ENCODE measurements at places on chromosomes 6 and 20. TPM values are rescaled to one million over a fixed set of nuclear protein-coding genes. Genes with fewer than 3 reads are reported as not detected.

- H3K27me3 ChIP-seq, result no peaks in the 10 kb centered on the region
- H3K4me1 ChIP-seq, result no peaks in the 10 kb centered on the region
- no peak overlapping the region for H3K27ac ChIP-seq
- no peaks in the 10 kb centered on the region for H3K36me3 ChIP-seq
- H3K4me3 ChIP-seq, result no peak overlapping the region
- DNase-seq, result no peak
These were observed 87.7 kb downstream of the HIVEP2 start for GRCh38 chr6:142857233-142857761.

Gene TGM3
- total RNA-seq, result not detected

DNA sequence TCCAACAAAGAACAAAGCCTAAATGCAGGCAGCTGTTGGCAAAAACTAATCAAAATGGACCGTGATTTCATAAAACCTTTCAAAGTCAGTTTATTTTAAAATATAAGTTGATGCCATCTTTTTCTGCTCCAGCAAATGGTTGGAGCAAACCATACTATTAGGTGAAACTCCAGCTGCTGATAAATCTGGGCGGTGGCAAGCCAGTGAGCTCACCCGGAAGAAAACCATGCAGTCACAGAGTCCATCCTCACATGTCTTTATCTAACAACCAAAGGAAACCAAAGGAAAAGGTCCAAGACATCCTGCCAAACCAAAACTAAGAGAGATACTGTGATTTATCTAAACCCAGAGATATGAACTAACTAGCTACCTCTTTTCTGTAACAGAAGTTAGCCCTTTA is 72.6 kb downstream of the HIVEP2 start:
- H3K27ac ChIP-seq, result peak overlapping the region; percentile 58
- H3K4me1 ChIP-seq, result peaks cover 22% of the 10 kb centered on the region
- H3K36me3 ChIP-seq, result no peaks in the 10 kb centered on the region
- no peak overlapping the region for H3K4me3 ChIP-seq
- DNase-seq, result no peak
- no peaks in the 10 kb centered on the region for H3K27me3 ChIP-seq

GRCh38 chr6:114989279-114989964 is 646.6 kb upstream of the HS3ST5 start:
- H3K27ac ChIP-seq, result no peak overlapping the region
- no peaks in the 10 kb centered on the region for H3K36me3 ChIP-seq
- no peaks in the 10 kb centered on the region for H3K4me1 ChIP-seq
- DNase-seq, result no peak
- no peak overlapping the region for H3K4me3 ChIP-seq
- no peaks in the 10 kb centered on the region for H3K27me3 ChIP-seq

DNA sequence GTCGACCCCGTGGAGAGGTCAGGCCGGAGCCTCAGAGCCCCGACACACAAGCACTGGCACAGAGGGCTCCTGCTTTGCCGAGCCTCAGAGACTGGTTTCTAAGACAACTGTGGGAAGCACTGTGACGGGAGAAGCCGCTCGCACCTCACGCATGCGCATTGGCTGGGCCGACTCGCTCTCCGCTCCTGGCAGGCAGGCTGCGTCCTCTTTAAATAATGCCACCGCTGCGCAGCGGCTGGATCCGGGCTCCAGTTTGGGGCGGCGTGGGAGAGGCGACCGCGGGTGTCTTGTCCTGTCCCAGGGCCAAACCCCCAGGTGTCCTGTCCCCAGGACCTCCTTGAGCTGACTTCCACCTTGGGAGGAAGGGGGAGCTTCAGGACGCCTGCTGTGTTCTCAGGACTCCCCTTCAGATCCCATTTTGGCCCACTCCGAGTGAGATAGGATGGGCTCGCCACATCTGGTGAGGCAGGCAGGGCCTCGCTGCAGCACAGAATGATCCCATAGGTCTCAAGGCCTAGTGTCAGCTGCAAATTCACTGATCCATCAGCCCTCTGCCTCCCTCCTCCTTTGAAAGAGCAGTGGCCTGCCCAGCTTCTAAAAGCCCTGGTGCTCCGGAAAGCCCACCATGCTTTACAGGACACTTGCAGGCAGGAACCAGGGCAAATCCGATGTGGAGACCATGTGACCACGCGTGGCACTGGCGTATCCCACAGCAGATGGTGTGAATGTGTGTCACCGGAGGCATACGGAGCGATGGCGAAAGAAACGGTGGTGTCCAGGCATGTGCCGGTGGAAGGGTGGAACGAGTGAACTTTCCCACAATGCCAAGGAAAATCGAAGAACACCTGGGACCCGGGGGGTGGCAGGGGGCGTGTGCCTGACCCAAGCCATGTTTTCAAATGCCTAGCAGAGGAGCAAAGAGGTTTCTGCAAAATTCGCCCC is 169.3 kb upstream of the ZNF337 start:
- DNase-seq, result no peak
- peak overlapping the region; percentile 53 for H3K4me3 ChIP-seq
- no peak overlapping the region for H3K27ac ChIP-seq
- H3K27me3 ChIP-seq, result no peaks in the 10 kb centered on the region
- H3K4me1 ChIP-seq, result peaks cover 3% of the 10 kb centered on the region
- no peaks in the 10 kb centered on the region for H3K36me3 ChIP-seq

DNA sequence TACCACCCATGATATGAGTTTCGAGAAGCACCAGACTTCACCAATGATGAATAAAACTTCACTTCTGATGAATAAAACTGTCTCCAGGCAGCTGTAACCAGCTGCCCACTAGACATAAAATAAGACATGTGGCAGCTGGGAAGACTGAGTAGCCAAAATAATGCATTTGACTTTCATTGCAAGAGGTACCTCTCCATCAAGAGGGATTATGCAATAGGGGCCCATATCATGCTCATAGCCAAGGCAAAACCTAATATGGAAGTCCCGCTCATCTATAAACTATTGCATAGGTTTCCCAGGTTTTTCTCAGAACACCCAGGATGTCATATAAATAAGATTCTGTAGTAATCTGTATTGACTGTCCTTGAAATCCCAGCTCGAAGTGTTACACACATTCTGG is 155.5 kb downstream of the SIM1 start:
- DNase-seq, result no peak
- peaks cover 8% of the 10 kb centered on the region for H3K4me1 ChIP-seq
- no peaks in the 10 kb centered on the region for H3K36me3 ChIP-seq
- H3K27ac ChIP-seq, result no peak overlapping the region

Gene STK38
- 44.7 TPM for total RNA-seq

GRCh38 chr20:38106461-38106860 is 58.6 kb downstream of the TGM2 start:
- no peak overlapping the region for H3K4me3 ChIP-seq
- peak overlapping the region; percentile 5 for H3K27ac ChIP-seq
- H3K27me3 ChIP-seq, result no peaks in the 10 kb centered on the region
- no peaks in the 10 kb centered on the region for H3K36me3 ChIP-seq
- DNase-seq, result no peak
- H3K4me1 ChIP-seq, result peaks cover 31% of the 10 kb centered on the region
